ENCODE measurements at places on chromosomes 12 and 14.

DNA sequence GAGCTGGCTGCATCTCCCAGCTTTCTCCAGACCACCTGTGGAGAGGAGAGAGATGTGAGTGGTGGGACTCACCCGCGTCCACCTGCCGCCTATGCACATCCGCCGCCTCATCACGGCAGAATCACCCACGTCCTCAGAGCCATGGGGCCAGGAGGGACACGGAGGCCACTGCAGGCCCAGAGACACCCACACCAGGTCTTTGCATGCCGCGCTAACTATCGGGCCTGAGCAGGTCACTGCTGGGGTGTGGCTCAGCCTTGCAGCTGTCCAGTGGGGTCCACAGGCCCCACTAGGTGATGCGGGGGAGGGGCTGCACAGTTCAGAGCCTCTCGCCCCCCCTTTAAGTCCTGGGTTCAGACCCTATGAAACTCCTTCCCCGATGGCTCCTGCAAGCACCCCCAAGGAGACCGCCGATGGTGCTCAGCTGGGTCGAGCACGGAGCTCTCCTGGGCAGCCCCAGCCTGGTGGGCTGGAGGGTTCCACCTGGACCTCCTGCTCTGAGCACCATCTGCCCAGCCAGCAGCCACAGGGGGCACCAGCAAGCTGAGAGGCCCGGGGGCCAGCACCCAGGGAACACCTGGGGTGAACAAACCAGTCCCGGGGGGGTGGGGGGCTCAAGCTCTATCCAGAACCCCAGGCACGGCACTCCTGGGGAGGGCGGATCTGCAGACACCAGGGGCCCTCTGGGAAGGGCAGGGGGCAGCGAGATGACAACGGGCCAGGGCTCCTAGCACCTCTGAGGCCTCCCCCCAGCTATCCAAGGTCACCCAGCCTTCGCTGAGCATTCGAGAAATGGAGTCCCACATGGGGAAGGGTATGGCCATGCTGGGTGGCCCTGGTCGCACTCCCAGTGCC is 34.3 kb downstream of the CCNK start:
- no peak for DNase-seq

GRCh38 chr12:113577464-113578129 is 105.9 kb upstream of the LHX5 start:
- no peak for DNase-seq

- no peak for DNase-seq
These were observed 20.5 kb downstream of the RILPL1 start for GRCh38 chr12:123512838-123513665.

- DNase-seq: peak; percentile 2
These were observed 106.2 kb downstream of the CRACR2A start for GRCh38 chr12:3646561-3647241.

DNA sequence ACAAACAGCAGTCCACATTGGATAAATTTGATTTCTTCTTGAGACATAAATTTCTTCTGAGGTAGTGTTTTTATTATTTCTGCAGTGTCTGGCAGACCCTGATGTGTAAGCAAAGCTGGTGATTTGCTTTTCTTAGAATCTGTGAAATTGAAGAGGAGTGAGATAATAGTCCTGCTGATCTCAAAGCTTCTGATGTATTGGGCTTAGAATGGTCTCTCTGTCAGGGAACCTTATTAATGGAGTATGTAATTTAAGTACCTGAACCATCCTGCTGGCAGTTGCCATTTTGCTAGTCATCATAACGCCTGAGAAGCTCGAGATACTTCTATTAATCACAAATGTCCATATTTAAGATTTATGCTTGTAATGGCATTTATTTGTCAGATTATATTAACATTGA is 464.5 kb upstream of the PRICKLE1 start:
- DNase-seq: no peak

- peak; percentile 79 for DNase-seq
These were observed 4.0 kb downstream of the VPS37B start for GRCh38 chr12:122891661-122892525.

DNA sequence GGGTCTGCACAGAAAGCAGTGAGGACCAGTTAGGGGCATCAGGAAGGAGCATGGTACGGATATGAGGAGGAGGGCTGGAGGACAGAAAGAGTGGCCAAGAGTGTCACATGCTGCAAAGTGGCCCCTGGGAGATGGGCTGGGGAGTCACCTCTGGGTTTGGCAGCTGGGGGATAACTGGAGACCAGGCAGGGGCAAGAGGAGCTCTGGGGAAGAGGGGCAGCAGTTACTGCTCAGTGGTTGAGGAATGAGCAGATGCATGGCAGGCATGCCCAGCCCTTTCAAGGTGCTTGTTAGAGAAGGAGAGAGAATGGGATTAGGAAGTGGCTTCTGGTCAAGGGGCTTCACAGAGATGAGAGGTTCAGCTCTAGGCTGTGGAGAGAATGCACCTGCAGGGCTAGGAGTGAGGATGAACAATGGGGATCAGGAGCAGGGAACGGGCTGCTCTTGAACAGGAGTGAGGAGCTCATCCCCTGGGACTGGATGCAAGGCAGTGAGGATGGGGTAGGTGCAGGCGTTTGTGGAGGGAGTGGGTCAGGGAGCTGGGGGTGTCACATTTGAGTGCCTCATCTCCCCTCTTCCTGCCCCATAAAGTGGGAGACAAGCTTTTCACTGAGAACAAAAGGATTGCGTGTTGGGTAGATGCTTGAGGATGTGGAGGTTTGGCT is 127.5 kb downstream of the PAPOLA start:
- DNase-seq: no peak

GRCh38 chr12:96084624-96085023 is 49.2 kb upstream of the LTA4H start:
- no peak for DNase-seq

DNA sequence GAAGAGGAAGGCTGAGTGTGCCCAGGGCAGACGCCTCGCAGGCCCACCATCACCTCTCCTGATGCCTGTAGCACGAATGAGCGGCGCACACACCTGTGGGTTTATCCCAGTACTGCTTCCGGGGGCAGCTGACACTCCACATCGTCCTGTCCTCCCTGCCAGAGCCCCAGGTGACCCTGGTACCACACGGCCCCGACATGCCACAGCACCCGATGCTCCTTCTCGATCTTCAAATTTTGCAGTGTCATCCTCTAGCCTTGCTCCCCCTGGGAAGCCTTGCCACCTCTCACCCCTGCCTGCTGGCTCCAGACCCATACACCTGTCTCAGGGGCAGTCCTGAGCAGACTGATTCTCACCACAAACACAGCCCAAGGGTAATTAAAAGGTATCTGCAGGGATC is 40.6 kb downstream of the ANO2 start:
- DNase-seq: no peak

DNA sequence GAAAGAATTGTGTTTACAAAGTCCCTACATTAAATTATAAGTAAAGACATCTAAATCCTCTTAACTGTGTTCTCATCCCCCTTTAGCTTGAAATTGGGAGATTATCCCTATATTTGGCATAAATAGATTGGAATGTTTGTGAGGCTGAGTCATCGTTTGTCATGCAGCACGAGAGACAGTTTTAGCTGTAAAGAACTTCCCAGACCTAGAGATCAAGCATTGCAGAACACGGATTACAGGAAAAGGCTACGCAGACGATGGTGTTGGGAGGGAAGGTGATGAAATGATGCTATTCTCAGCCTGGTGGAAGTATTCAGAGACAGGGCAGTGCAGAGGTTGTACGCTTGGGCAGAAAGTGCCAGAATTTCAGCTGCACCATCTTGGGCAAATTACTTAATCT is 93.8 kb downstream of the PTPRB start:
- no peak for DNase-seq

DNA sequence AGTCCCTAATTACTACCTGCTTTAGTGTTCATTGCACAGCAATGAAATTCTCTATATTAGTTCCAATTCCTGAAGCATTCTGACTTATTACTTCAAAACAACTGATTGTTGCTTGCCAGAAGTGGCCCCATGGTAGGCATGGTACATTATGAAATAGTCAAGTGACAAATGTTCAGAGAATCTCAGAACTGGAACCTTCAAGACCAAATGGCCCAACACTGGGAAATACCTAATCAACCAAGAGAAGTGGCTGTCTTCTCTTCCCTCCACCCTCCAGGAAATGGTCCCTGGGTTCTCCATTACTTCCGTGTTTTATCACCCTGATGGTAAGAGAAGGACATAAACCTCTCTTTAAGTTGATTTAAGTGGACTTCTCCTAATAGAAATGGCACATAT is 49.9 kb downstream of the ITPR2 start:
- no peak for DNase-seq

DNA sequence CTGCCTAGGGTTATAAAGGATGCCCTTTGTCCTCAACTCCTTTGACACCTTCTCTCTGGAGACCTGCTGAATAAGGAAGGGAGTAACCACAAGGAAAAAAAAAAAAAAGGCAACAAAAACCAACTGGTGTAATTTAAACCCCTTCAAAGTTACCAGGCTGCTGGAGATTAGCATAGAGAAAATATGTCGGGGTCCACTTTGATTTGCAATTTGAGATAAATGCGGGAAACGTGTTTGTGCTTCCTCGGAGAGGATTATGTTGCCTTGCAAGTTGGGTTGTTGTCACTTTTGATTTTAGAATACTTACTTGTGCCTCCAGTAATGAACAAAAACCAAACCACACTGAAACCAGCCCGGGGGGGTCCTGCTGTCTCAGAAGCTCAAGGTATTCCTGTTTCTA is 200.2 kb upstream of the MYL2 start:
- no peak for DNase-seq

DNA sequence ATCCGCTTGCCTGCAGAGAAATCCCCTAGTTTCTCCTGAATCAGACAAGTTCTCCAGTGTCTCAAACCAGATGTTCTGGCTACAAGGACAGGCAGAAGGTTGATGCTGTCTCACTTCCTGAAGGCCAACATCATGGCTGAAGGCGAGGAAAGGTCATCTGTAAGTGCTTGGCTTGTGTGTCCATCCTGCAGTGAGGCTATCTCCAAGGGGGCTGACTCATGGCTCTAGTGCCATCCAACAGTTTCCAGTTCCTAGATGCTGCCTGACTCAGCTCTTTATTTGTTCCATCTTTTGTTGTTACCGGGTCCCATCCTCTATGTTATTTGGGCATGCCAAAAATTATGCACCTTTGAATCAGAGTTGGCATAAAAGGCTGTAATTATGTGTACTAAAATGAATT is 232.1 kb upstream of the TBX3 start:
- DNase-seq: no peak

GRCh38 chr12:88509851-88510250 is 70.4 kb downstream of the KITLG start:
- no peak for DNase-seq

DNA sequence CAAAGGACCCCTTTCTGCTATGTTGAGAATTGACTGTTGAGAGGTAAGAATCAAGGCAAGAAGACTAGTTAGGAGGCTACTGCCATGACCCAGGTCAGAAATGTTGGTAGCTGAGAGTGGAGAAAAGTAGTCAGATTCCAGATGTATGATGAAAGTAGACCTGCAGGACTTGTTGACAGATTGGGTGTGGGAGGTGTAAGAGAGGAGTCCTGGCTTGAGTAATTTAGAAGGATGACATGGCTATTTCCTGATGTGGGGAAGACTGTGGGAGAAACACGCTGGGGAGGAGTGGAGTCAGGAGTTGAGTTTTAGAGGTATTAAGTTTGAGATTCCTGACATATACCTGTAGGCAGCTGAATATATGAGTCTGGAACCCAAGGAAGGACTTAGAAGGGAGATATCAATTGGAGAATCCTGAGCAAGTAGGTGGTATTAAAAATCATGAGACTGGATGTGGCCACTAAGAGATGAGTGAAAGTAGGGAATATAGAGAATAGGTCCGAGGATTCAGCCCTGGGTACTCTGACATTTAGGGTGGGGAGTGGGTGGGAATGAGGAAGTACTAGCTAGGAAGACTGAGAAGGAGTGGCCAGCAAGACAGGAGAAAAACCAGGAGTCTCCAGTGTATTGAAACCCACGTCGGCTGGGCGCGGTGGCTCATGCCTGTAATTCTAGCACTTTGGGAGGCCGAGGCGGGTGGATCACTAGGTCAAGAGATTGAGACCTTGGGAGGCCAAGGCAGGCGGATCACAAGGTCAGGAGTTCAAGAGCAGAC is 12.6 kb upstream of the DDX47 start:
- DNase-seq: no peak

DNA sequence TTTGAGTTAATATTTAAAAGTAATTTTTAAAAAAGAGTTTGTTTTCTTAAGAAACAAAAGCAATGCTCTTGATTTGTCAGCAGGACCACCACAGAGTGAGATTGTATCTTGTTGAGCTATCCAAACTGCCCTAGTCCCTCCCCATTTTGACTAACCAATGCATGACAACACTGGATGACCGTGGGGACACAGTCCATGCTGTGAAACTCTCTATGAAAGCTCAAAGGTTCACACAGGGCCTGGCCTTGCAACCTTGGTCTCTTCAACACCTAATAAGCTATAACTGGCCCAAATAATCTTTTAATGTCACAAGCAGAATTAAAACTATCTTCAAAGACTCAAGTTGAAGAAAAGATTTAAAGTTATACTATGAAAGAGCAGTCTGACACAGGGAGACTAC is 13.5 kb downstream of the ETFRF1 start:
- DNase-seq: no peak

DNA sequence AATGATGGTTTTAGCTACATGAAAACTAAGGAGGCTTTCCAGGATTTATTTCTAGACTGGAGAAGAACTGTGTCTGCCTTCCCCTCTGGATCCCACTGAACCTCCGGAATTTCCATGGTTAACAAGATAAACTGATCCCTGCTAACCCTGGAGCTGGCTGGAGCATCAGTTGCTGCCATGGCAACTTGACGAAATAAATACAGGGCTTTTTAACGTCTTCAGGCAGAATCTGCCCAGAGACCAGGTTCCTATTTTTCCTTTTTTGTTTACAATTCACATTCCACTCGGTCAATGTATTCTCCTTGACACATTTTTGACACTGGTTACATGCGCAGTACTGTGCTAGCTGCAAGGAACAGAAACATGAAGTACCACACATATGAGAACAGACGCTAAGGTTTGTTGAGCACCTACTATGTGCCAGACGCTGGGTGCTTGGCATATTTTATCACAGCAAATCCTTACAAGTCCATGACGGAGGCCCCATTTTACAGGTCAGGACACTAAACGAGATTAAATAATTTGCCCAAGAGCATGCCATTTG is 1.7 kb downstream of the C14orf132 start:
- no peak for DNase-seq

- no peak for DNase-seq
These were observed 6.2 kb upstream of the PTGER2 start for GRCh38 chr14:52307905-52308304.

DNA sequence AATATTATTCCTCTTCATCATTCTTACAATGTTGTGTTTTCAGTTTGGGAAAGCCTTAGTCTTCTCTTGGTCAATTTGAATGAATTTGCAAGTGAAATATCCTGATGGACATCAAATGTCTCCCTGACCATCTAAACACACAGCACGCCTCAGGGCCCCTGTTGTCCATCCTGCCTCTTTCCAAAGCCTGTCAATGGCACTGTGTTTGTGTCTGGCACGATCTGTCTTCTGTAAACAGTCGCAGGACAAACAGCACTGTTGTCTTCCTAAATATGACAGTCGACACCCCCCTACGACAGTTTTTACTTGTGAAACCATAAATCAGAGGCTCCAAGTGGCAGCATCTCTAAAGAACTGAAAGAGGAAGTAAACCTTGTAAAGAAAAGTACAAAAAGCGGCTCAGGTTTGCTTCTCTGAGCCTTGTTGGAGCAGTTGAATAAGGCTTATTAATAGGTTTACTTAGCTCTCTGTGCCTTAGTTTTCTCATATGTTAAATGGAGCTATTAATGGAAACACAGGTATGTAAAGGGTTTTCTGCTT is 285.8 kb downstream of the NRXN3 start:
- DNase-seq: no peak

- no peak for DNase-seq
These were observed 204.9 kb downstream of the DAD1 start for GRCh38 chr14:22384167-22384549.

Measured in Kasumi-1 (cell line).